ENCODE measurements at places on chromosomes 7 and 10.
A peak's percentile ranks its signal among the peaks of the same experiment; 100 is the strongest.

DNA sequence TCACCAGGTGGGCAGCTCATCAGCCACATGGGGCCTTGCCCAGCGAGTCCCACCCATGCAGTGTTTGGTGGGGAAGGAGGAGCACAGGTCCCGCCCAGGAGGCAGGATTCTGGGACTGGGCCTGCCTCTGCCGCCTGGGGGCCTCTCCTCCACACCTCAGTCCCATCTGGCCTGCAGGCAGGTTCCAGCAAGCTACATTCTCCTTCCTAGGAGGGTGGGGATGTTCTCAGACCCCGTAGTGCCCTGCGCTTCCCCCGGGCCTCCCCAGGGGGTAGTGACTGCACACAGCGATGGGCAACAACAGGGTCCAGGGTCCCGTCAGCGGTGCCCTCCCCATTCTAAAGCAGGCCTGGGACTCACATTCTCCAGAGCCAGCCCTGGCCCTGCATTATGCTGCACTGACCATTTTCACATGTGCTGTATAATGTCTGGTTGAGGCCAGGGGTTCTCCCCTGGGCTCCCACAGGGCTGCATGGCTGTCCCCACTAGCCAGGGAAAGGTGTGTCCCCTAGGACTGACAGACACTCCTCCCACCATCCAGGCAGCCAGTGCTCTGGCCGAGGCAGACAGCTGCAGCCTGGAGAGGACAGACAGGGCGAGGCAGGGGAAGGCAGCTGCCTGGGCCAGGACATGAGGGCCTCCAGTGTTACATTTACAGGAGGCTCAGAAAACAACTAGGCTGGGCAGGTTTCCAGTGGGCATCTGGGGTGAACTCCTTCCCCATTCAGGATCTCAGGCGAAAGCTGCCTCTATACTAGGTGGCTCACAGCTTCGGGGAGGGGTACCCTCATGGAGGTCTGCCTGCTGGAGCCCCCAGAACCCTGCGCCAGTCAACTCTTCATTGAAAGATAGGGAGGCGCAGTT is 9.3 kb downstream of the RASGEF1A start:
- no peak for DNase-seq

- no peak for DNase-seq
Measured at GRCh38 chr10:76115471-76116155, 684.2 kb downstream of the LRMDA start.

DNA sequence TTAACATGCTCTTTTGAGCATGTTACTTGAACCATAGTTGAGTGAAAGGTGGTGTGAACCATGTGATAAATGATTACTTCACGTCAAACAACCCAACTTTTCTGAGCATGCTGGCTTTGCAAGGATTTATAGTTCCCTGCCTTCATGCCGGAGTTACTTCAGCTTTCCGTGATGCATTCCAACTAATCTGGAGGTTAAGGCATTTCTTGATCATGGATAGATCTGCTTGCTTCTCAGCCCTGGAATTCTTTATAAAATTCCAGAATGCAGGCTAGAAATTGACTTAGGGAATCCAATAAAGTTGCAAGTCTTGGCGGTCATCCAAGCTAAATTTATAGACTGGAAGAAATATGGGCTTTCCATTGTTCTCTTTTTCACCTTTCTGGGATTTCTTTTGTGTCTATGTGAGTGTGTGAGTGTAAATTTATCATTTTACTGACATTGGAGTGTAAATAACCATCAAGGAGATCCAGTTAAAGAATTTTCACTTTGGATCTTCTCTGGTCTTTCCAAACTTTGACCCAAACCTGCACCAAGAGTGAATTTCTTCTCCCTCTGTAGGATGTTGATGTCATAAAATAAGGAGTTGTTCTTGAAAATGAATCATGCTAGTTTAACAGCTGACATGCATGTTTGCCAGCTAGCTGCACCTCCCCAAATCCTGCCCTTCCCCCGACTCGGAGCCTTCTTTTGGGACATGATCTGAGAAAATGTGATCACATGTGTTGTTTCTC is 289.0 kb downstream of the TWIST1 start:
- DNase-seq, result no peak

DNA sequence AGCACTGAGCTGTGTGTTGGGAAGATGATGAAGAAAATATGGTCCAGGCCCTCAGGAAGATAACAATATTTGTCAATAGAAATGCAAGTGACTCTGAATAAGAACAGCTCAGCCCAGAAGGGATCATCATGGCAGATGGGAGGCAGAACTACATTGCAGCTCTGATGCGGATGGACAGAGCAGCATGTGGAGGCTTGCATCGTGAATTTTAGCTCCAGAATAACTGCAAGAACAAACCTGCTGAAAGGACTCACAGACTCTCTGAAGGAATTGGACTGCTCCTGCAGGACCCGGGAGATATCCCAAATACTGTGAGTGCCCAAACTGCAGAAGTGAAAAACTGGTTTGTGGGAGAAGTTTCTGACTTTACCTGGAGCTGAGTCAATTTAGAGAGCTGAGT is 80.6 kb upstream of the LAMB4 start:
- DNase-seq, result no peak

DNA sequence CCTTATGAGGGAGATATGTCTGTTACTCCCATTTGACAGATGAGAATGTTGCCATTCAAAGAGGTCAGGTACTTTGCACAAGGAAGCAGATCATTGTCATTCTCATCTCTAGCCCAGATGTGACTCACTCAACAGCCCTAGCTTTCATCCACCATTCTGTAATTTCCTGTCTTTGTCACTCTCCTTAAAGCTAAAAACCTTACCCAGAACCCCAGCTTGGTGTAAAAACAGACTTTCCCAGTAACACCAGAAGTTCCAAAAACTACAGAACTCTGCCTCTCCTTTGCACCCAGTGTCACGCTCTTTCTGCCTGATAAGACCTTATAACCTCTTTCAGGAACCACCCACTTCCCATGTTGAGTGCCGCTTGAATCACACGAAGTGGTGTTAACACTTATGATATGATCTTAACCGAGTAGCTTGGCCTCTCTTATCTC is 89.1 kb upstream of the SP4 start:
- DNase-seq, result peak; percentile 73

- no peak for DNase-seq
Measured at GRCh38 chr7:117835016-117835664, 38.1 kb downstream of the CTTNBP2 start.

- DNase-seq, result no peak
Measured at GRCh38 chr10:36349445-36350078, 707.5 kb upstream of the FZD8 start.

- DNase-seq, result no peak
Measured at GRCh38 chr10:66604195-66604594, 321.6 kb upstream of the LRRTM3 start.

GRCh38 chr10:13120786-13121499 is 21.0 kb downstream of the OPTN start:
- no peak for DNase-seq

- no peak for DNase-seq
Measured at GRCh38 chr7:108236681-108237415, 106.7 kb upstream of the LAMB4 start.

- no peak for DNase-seq
Measured at GRCh38 chr7:127683776-127684681, 32.0 kb downstream of the SND1 start.

DNA sequence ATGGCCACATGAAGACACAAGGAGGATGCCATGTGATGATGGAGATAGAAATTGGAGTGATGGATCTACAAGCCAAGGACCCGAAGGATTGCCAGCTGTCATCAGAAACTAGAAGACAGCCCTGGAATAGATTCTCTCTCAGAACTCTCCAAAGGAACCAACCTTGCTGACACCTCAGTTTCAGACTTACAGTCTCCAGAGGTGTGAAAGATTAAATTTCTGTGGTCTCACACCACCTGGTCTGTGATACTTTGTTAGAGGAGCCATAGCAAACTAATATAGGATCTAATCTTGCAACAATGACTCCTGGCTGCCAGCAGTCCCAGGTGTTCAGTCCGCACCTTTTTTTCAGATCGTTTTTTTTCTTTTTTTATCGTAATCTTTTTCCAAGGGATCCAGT is 647.3 kb upstream of the GHITM start:
- DNase-seq, result no peak

GRCh38 chr10:97003151-97003803 is 171.2 kb downstream of the LCOR start:
- no peak for DNase-seq

DNA sequence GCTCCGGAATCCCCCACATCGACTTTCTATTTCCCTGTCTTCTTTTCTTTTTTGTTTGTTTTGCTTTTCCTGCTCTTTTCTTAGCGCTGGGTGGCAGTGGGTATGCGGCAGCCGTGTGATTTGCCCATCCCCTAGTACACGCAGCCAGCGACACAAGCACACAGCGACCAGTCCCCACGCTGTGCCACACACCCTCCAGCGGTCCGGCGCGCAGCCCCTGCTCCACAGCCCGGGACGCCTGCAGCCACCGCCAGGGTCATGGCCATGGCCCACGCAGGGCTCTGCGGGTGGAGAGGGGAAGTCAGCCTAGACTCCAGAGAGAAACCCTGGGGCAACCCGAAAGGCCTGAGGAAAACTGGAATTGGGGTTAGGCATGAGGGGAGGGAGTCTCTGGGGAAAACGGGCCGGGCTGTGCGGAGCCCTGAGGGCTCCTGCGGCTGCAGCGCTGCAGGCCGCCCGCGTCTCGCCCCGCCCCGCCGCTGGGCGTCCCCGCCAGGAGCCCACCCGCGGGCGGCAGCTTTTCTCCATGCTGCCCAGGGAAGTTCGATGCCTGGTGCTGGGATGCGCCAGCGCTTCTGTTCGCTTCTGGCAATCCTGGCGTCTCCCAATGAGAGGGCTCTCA is 2.5 kb downstream of the CHRM2 start:
- DNase-seq, result no peak
